ENCODE measurements at places on chromosomes 6 and 20.

DNA sequence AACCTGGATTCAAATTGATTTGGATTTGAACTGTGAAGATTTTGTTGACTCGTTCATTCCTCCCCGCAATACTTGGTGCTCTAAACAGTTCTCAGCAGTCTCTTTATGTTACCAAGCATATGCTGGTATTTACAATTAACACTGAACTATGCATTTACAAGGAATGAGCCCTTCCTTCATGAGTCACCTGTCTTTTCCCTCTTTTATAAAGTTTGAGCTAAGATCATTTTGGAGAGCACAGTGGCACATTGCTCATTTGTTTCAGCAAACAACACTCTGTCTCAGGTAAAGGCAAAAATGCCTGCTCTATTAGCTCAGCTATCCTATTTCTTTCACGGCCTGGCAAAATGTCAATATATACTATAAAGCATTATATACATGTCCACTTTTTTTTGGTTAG lies 285.4 kb downstream of the PHACTR1 start:
- no peak for DNase-seq

- DNase-seq: no peak
Observed at GRCh38 chr6:55678330-55679224, 99.6 kb upstream of the HMGCLL1 start.

DNA sequence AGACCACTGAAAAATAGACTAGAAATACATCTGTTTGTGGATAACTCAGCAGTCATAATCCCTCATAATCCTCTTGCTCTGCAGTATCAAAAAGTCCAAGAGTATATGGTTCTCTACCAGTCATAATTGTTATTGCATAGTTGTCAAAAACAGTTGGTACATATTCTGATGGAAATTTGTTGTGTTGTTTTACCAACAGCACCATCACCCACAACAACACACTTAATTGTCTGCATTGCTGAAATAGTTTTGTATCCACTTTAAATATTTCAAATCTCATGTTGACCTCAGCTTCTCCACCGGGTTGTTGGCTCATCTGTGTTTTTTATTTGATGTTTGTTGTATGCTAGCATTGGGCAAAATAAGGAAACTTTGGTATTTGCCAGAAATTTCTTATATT lies 39.4 kb downstream of the ITCH start:
- DNase-seq: no peak

DNA sequence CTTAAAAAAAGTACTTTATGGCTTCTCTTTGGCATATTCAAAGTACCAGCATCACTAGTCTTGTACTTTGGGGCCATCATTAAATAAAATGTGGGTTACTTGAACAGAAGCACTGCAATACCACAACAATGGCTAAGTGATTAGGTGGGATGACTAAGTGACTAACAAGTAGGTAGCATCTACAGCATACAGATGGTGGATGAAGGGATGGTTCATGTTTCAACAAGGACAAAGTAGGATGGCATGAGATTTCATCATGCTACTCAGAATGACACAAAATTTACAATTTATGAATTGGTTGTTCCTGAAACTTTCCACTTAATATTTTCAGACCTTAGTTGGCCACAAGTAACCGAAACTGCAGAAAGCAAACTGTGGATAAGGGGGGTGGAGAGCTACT lies 7.7 kb downstream of the MPC1 start:
- DNase-seq: no peak

- no peak for DNase-seq
Observed at GRCh38 chr6:20542927-20543602, 8.8 kb downstream of the CDKAL1 start.

- no peak for DNase-seq
Observed at GRCh38 chr6:149924206-149924932, 1.4 kb upstream of the RAET1G start.

- DNase-seq: no peak
Observed at GRCh38 chr20:13267231-13267630, 46.2 kb downstream of the ISM1 start.

- peak; percentile 68 for DNase-seq
Observed at GRCh38 chr6:27126815-27127537, 120.5 kb upstream of the PRSS16 start.

- no peak for DNase-seq
Observed at GRCh38 chr6:108543175-108543940, 17.4 kb upstream of the FOXO3 start.

DNA sequence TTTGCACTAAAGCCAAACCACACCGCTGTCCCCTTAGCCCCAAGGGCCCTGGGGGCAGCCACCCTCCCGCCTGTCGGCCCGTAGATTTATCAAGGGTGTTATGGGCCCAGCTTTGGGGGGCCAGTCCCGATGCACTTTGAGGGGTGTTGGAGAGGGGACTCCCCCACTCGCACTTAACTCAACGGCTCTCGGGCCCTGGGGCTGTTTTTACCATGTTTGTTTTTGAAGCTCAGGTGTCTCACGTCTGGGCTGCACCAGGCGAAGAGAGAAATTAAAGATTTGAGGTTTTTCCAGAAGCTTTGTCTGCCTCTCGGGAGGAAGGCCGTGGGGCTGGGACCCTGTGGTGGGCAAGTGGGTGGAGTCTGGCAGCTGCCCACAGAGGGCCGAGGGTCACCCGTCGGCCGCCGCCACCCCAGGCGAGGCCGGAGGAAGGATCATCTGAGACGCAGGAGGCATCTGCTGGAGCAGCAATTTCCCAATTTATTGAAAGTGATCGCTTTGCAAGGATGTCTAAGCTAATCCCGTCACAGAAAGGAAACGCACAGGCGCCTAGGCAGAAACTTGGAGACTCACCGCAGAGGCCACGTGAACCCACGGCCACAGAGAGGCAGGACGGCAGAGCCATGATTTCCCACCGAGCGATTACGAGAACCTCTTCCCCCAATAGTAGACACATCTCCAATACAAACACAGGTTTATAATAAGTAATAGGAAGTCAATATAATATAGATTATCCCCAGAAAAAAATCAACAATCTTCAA lies 3.8 kb downstream of the SLC2A4RG start:
- DNase-seq: no peak

DNA sequence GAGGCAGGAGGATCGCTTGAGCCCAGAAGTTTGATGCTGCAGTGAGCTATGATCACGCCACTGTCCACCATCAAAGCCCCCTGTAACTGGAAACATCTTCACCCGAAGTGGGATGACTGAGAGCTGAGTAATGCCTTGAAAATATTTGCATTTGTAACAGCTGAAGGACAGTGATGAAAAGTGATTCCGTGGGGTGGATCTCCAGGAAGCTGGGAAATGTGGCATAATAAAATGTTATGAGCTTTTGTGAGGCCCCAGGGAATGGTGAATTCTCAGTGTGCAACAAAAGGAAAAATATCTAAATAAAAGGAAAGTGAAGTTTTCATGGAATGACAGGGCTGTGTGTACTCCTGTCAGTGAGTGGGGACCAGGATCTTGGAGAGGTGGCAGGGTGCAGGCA lies 92.0 kb downstream of the JAG1 start:
- no peak for DNase-seq

GRCh38 chr6:140897804-140898573 lies 1234.7 kb upstream of the GJE1 start:
- peak; percentile 20 for DNase-seq

- no peak for DNase-seq
Observed at GRCh38 chr6:2938632-2939083, 32.7 kb downstream of the SERPINB6 start.

- DNase-seq: no peak
Observed at GRCh38 chr6:106823732-106824351, 150.7 kb downstream of the CD24 start.

- DNase-seq: no peak
Observed at GRCh38 chr6:319177-320131, 27.2 kb downstream of the DUSP22 start.

GRCh38 chr20:36848078-36848660 lies 27.8 kb upstream of the TLDC2 start:
- peak; percentile 33 for DNase-seq

DNA sequence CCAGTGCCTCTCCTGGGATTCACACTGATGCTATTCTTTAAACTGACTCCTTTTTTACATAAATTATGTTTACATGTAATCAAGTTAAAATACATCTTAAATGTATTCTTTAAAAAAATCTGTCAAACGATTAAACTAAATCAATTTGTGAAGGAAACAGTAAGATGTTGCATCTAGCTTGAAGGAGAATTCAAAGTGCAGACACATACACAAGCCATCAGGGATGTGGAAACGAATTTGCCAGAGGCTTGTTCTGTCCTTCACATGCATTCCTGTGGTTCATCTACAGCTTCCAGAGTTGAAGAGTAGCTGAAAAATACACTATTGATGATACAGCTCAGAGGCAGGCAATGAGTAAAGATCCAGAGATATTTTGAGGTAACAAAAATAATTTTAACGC lies 7.3 kb upstream of the BPIFB3 start:
- no peak for DNase-seq

- no peak for DNase-seq
Observed at GRCh38 chr6:29796026-29796425, 31.6 kb upstream of the HLA-G start.

DNA sequence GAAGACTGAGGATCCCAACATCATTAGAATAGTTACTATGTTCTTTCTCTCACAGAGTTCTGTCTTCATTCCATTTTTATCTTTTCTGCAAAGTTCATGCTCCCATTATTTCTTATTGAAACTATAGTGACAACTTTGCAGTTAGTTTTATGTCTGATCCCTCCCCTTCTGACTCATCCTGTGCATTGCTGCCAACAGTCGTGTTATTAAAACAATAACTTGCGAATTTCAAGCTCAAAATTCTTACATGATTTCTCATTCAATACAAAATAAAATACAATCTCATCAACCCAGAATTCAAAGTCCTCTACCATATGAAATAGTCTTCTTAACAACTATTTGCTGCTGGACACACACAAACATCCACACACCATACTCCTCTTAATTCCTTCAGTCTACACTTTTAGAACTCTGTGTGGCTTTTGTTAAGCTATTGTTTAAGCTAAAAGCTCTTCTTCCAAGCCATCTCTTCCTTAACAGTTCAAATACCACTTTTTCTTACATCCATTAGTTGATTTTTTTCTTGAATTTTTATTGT lies 261.4 kb upstream of the IRAK1BP1 start:
- DNase-seq: no peak

DNA sequence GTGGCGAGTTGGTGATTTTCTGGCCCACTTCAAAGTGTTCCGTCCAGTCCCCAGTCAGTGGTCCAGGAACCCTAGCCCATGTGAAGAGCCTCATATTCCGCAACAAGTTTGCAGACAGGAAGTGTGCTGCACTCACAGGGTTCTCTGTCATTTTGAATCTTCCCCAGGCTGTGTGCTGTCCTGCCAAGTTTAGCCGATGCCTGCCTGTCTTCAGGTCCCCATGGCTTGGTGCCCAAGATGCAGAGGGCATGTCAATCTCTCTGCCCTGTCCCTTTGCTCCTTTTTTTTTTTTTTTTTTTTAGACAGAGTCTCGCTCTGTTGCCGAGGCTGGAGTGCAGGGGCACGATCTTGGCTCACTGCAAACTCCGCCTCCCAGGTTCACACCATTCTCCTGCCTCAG lies 69.9 kb upstream of the ATXN1 start:
- no peak for DNase-seq

DNA sequence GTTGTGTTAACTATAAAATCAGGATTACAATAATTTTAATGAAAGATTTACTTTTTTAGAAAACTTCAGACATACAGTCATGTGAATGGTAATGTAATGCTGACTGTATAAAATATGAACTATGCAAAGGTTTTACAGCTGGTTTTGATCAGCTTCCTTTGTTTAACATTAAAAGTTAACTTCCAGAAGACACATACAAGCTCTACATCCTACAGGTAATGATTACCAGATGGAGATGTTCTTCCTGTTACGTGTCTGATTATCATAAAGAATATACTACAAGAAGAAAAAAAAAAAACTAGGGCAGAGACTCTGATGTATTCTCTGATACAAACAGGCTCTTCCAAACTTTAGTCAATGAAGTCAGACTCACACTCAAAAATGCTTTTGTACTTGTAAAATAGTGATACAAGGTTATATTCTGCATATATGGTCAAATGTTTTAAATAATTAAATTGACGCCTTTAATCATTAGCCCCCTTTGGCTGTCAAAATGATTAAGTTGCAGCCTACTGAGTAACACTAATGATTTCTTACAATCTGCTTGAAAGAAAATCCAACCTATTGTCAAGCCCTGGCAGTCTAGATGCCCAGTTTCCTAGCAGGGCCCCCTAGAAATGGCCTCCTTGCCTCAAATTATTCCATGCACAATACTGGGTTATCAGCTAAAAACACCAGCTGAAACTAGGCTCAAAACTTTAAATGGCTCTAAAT lies 251.8 kb upstream of the RUNX2 start:
- DNase-seq: no peak

DNA sequence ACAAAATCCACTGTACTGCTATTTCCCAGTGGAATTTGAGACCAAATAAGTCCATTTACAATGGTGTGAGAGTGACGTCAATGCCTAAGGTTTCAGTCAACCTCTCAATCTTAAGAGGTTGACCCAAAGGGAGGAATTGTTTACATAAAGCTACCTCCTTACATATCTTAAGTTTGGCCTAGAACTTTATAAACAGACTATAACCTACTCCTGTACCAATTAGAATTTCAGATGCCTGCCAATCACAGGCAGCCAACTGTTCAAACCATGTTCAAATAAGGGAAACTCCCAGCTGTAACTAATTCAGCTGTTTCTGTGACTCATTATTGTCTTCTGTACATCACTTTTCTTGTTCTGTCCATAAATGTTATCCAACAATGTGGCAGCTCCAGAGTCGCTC lies 14.5 kb downstream of the LGSN start:
- no peak for DNase-seq

GRCh38 chr20:62684981-62685380 lies 23.7 kb upstream of the NTSR1 start:
- no peak for DNase-seq

DNA sequence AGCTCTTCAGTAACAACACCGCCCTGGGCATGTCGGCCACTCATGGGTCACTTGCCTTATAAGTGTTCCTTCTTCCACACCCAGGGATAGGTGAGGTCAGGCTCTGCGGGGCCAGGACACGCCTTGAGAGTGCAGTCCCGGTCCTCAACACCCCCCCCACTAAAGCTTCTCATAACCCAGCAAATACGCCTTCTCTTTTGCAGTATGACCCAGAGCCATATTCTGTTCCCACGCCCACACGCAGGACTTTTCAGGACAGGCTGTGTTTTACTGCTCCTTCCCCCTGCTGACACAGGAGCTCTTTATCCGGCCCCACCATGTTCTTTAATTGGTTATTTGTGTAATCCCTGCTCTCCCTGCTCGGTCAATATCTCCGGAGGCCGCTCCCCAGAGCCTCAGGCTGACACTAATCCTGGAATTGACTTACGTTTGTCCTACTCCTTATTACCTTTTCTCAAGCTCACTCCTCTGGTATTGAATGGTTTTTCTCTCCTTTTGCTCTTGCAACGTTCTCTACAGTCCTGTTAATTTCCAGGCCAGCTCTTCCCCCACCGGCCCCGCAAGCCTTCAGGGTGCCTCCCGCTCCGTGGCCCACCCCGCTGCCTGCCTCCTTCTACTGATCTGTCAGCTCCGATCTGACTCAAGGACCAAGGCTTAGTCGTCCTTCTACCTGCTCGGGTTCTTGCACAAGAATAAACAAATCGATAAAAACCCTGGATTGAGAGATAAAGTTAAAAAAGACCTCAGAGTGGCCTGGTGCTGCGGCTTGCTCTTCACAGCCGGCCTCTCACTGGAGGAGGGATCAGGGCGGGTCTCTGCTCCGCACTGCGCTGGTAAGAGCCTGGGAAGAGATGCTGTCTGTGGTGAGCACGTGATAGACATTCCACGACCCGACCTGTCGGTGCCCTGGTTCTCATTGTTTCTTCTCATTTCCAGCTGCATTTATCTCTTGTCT lies 357.5 kb downstream of the ZFAND3 start:
- DNase-seq: no peak

Data from gastrocnemius medialis (tissue), 4 donors.